ENCODE measurements at places on chromosomes 3 and 15.

DNA sequence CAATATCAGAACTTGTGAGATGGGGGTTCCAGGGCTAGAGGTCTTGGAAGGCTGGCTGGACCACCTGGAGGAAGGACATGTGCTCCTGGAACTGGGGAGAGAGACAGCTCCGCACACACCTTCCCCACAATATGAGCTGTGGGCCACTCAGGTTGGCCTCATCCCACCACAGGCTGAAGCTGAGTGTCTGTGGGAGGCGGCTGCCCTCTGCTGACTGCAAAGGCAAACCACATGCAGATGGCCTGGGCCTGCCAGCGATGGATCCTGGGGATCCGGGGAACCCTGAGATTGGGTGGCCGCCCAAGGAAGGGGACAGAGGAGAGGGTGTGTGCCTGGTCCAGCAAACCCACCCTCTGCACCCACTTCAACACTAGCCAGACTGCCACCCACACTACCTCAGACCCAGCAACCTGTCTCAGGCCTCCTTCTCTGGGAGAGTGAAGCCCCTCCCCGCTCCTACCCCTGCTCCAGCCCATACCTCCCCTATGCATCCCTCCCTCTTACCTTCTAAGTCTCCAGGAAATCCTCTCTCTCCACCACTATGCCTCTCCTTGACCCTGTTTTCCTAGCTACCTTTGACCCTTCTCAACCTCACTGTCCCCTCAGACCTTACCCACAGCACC is 44.8 kb downstream of the CYP11A1 start:
- H3K4me1 ChIP-seq: no peaks in the 10 kb centered on the region
- DNase-seq: peak; percentile 49
- no peak overlapping the region for H3K4me3 ChIP-seq
- H3K36me3 ChIP-seq: no peaks in the 10 kb centered on the region
- H3K27me3 ChIP-seq: no peaks in the 10 kb centered on the region

- H3K36me3 ChIP-seq: no peaks in the 10 kb centered on the region
- H3K27ac ChIP-seq: no peak overlapping the region
- no peak overlapping the region for H3K4me3 ChIP-seq
Measured at GRCh38 chr15:34116620-34117019, 14.7 kb downstream of the PGBD4 start.

GRCh38 chr3:133695560-133696171 is 33.9 kb upstream of the TOPBP1 start:
- DNase-seq: no peak
- H3K4me1 ChIP-seq: no peaks in the 10 kb centered on the region
- peaks cover 2% of the 10 kb centered on the region for H3K27me3 ChIP-seq
- H3K4me3 ChIP-seq: no peak overlapping the region
- no peak overlapping the region for H3K27ac ChIP-seq

DNA sequence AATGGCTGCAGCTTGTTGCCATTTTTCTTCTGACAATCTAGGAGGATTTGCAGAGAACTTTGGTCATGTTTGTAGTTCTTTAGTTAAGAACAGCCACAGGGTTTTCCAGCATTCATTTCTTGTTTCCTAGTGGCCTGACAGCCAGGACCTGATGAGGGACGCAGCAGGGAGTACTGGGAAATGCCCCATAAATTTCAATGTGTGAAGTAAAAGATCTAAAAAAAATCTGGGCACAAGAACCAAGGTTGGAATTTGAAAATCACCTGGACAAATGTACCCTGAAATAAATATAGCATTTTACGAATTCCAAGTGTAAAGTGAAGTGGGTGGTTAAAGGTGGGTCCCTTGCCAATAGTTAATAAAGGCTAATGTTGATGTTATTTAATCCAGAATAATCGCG is 195.0 kb downstream of the ZIC1 start:
- no peaks in the 10 kb centered on the region for H3K4me1 ChIP-seq
- no peak for DNase-seq
- H3K27me3 ChIP-seq: no peaks in the 10 kb centered on the region
- no peak overlapping the region for H3K27ac ChIP-seq
- H3K36me3 ChIP-seq: no peaks in the 10 kb centered on the region
